Glutamatergic neuron (in vitro differentiated cells): ENCODE measurements at places on chromosomes 12 and 14.

DNA sequence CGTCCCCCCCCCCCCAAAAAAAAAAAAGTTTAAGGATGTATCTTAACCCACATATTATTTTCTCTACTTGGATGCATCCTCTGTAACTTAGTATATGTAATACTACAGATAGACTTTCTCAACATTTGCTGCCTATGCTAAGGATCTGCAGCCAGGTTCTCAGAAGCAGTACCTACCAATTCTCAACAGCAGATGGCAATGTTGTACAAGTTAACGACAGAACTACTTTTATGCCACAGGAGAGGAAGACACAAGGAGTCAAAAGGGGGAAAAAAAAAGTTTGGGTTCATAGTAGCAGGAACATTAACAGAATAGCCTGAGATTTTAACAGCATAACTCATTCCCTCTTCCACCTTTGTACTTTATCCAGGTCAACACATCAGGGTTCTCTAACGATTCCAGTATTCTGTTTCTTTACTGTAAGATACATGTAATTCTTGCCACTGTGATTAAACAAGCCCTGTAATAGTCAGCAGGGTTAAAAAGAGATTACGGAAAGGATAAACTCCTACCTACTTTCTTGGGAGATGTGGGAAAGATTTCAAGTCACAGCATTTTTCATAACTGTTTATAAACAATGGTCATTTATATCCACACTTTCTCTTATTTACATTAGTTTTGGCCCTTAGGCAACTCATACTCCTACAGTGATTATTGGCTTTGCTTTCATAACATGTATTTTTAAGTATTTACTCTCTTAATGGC lies 5.7 kb upstream of the NEK9 start:
- no peak for DNase-seq

GRCh38 chr12:22860926-22861325 lies 236.0 kb downstream of the ETNK1 start:
- DNase-seq = peak; percentile 39

DNA sequence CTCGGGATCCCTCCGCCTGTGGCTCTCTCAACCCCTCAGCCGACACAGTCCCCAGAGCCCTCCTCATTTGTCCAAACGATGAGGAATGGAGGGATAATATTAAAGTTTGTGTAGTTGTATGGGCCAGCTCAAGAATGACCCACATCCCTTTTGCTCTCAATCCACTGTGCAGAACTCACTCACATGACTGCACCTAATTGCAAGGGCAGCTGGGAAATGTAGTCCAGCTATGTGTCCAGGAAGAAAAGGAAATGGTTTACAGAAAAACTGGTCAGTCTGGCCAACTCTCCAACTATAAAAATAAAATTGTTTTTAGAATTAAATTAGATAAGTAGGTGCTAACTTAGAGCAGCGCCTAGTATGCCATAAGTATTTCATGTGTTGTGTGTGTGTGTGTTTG lies 66.6 kb downstream of the GALNT8 start:
- no peak for DNase-seq

GRCh38 chr12:19144985-19145384 lies 15.5 kb downstream of the PLEKHA5 start:
- DNase-seq = no peak

DNA sequence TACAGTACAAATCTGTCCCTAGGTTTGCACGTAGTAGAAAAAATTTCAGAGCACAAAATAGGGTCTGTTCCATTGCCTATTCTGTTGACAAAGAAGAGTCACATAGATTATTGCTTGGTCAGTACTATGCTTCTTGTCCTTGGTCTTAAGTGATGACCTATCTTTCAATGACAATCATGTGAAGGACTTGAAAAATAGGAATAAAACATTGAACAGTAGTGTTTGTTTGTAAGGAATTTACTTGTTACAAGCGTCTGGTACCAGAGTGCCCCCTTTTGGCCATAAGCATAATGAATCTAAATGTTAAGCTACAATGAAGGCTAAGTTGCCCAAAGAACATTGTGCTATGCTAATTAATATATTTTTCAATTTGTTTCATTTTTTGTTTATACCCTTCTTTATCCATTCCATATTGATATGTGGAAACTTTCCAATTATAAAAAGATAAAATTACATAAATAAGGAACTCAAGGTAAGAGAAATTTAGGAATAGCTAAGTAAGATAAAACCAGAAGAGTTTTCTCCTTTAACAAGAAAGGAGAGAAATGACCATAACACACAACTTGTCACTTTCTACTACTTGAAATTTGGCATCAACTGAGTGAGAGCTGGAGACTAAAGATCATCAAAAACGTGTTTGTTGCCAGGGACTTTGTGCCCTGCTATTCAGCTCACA lies 204.7 kb downstream of the EPS8 start:
- no peak for DNase-seq

- DNase-seq = peak; percentile 43
Measured at GRCh38 chr14:59897757-59898383, 22.1 kb upstream of the LRRC9 start.

- no peak for DNase-seq
Measured at GRCh38 chr14:87199381-87199780, 793.6 kb downstream of the GALC start.
